ENCODE measurements at places on chromosomes 2 and 18.

- DNase-seq: no peak
Measured at GRCh38 chr2:66794070-66794469, 359.1 kb downstream of the MEIS1 start.

GRCh38 chr2:8796315-8796848, 41.0 kb downstream of the KIDINS220 start:
- no peak for DNase-seq

GRCh38 chr2:190579915-190580846, 45.7 kb upstream of the NEMP2 start:
- DNase-seq: no peak

DNA sequence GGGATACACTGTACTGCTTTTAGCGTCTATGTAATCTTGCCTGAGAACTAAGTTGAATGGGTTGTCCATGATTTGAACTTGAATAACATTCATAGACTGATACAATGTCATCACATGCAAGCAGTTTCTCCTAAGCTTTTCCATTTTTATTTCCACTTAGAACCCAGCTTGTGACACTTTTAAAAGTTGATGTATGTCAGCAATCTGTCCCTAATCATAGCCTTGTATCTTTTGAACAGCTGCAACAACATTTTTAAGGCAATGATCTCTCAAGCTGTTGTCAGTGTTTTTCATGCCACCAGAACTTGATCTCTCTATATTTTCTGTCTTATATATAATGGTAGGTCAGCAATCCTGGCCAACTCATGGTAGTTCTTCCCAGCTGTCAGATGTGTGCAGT, 185.0 kb downstream of the DOK6 start:
- DNase-seq: no peak

DNA sequence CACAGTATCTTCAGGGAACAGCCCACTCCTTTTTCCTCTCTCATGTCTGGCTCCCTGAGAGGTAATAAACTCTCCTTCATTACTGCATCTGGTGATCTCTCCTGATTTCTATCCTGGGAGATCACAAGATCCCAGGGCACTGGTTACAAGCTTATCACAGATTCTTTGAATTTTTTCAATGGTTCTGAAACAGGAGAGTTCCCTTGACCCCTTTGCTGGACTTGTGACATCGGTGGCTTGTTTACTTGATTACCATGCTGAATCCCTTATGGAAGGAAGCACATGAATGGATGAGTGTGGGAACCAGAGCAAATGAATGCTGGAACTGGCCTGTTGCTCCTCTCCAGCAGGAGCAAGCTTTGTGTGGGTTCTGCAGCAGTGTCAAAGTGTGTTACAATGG, 67.2 kb upstream of the HNMT start:
- no peak for DNase-seq

- DNase-seq: no peak
Measured at GRCh38 chr2:230939691-230940470, 14.8 kb upstream of the GPR55 start.

DNA sequence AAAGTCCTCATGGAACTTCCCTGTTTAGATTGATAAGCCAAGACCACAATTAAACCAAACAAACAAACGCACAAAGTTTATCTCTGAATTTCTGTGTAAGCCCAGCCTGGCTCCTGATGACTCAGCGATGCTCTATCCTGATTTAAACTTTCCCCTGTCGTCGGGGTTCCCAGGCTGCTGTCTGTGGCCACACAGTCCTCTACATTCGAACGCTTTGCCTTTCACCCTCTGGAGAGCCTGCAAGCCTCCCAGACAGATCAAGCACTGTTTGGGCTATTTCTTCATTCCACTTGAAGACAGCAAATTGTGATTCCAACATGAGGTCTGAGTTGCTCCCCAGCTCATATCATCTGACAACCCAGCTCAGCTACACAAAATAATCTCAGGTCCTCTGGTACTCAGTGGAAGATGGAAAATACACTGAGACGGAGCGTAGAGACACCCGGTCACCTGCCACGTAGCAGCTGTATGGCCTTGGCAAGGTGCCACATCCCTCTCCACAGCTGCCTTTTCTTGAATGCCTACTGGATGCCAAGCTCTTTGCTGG, 51.2 kb downstream of the CYRIA start:
- DNase-seq: no peak

DNA sequence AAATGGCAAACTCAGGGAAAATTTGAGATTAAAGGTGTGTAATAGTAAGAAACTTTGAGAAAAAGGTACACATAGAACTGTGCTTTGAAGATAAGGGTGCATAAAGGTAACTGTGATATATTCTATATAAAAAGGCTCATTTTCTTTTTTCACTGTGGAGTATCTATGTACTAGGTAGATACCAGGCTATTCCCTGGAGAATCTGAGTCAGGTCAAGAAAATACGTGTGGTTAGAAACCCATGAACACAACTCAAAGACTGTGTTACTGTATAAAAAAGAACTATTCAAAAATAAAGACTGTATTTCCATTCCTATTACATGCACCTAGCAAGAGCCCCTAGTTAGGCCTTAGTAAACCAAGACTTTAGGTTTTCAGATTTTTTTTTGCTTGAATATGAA, 100.1 kb upstream of the GRB14 start:
- DNase-seq: no peak

DNA sequence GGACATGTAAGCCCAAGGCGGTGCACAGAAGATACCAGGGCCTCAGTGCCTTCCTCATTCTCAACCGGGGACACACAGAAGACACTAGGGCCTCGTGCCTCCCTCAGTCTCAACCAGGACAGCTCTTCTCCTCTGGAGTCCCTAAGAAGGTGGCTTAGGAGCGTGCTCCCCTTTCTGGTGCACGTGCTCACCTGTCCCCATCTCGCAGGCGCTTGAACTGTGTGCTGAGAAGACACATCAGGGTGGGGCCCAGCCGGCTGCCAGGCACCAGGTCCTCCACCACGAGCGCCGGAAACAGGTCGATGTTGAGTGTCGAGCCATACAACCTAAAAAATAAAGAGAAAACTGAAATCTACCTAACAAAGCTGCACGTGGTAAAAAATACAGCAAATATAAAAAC, 99.9 kb downstream of the PXDN start:
- DNase-seq: no peak

DNA sequence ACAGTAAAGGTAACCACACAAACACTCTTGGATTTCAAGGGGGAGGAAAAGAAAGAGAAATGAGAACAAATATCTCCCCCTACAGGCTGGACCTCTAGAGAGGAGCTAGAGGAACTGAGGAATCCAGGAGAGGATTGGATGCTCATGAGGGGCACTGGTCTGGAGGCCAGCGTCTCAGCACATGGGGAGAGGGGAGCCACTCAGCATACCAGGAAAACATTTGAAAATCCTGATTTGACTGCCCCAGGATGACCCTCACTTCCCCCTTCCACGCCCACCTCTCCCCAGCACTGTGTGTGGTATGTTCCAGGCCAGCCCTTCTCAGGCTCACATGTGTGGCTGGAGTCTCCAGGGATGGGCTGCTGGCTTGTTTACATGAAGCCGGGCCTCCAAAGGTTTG, 396.8 kb upstream of the ID2 start:
- DNase-seq: no peak

DNA sequence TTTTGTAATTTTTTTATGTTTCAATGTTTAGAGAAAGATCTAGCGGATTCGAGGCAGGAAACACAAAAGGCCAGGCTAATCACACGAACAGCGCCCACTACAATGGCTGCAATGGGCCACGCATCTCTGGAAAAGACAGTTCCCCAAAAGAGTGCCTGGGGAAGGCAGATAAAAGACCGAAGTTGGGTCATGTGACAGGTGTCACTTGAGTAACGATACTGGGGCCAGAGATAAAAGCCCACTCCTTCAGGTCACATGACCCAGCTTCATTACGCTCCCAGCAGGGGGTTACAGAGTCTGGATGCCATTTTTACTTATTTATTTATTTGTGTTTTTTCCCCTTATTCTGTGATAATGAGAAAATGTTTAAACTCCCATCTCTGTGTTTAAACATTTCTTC, 95.4 kb downstream of the CDK15 start:
- no peak for DNase-seq

DNA sequence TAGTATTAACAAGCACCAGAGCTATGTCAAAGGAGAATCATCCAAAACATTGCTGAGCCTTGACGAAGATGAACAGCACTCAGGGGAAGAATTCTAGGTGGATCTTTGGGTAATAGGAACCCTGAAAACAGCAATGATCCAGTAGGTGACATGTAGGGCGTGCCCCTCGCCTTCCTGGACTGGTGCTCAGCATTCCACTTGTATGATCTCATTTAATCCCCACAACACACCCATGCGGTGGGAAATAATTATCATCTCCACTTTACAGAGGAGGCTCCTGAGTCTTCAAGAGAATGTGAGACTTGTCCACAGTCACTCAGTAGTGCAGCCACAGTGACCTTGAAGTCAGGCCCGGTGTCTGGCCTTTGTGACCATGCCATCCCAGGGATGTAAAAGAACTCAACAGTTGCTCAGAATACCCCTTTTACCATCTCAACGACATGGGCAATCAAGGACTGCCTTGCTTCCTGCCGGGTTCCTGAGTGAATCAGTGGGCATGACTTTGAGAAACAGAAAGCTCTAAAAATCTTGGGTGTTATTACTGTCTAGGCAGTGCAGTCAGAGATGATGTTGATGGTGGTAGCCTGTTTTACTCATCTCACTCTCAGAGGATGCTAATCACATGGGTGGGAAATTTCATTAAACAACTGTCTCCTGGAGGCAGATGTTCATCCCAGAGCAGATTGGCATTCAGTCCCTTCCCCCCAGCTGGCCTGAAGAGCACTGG, 161.6 kb downstream of the BCL11A start:
- DNase-seq: no peak

GRCh38 chr2:109180786-109181185, 51.8 kb downstream of the SH3RF3 start:
- DNase-seq: no peak

GRCh38 chr2:12819103-12819475, 102.4 kb downstream of the TRIB2 start:
- no peak for DNase-seq

GRCh38 chr2:29226808-29227207, 111.6 kb downstream of the CLIP4 start:
- no peak for DNase-seq

Measured in posterior cingulate gyrus (tissue), 11 donors.